ENCODE measurements at places on chromosomes 12 and 14.
A peak's percentile ranks its signal among the peaks of the same experiment; 100 is the strongest.

DNA sequence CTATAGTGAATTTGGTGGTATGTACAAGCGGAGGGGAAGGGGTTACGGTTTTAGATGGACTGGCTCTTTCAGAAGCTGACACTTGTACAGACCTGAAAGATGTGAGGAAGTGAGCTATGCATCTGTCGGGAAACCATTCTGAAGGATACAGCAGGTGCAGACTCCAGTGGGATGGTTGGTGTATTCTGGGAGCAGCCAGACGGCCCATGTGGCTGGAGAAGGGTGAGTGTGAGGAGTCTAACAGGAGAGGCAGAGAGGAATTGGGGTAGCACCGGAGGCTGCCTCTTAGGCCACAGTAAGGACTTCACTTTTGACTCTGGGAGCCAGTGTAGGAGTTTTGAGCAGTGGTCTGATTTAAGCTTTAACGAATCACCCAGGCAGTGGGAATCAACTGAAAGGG, 90.7 kb downstream of the APAF1 start:
- H3K4me3 ChIP-seq = no peak overlapping the region
- H3K27me3 ChIP-seq = no peaks in the 10 kb centered on the region
- H3K27ac ChIP-seq = no peak overlapping the region

- H3K36me3 ChIP-seq = peaks cover 39% of the 10 kb centered on the region
- H3K27me3 ChIP-seq = no peaks in the 10 kb centered on the region
- DNase-seq = no peak
- H3K27ac ChIP-seq = no peak overlapping the region
- no peak overlapping the region for H3K4me3 ChIP-seq
Measured at GRCh38 chr14:95471016-95471415, 45.4 kb downstream of the SYNE3 start.

GRCh38 chr14:44960646-44961045, 1.1 kb downstream of the KLHL28 start:
- no peaks in the 10 kb centered on the region for H3K36me3 ChIP-seq
- H3K4me3 ChIP-seq = peak overlapping the region; percentile 83
- peaks cover 39% of the 10 kb centered on the region for H3K4me1 ChIP-seq

GRCh38 chr12:94458877-94459727, 565 bp downstream of the CEP83 start:
- H3K4me3 ChIP-seq = peak overlapping the region; percentile 93
- peak overlapping the region; percentile 85 for H3K27ac ChIP-seq
- DNase-seq = no peak
- H3K27me3 ChIP-seq = no peaks in the 10 kb centered on the region
- H3K4me1 ChIP-seq = peaks cover 25% of the 10 kb centered on the region
- no peaks in the 10 kb centered on the region for H3K36me3 ChIP-seq

DNA sequence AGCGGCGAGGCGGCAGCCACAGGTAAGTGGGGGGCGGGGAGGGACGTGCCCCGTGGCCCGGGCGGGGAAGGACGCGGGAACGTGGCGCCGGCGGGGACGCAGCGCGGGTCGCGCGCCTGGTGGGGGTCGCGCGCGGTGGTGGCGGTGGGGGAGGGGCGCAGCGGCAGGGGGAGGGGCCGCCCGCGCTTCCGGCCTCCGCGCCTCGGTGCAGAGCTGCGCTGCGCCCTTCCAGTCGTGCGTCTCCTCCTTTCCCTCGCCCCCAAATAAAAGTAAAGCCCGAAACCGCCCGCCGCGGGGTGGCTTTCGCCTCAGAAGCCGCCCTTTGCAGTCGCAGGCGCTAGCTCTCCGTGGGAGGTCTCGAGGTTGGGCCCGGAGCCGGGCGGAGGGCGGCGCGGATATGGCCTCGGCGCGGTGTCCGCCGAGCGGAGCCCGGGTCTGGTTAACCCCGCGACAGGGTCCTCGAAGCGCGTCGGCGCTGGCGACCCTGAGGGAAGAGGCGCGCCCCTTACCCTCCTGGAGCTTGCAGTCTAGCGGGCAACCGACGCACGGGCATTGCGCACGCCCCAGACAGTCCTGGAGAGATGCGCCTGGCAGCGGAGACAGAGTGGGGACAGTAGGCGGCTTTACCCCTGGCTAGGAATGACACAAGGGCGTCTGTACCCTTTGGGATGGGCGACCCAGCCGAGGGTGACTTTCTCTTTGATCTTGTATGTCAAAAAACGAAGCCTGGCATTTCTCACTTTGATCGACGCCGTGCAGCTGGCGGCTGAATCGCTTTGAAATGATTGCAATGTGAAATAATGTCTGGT, 589 bp downstream of the ATF1 start:
- no peaks in the 10 kb centered on the region for H3K27me3 ChIP-seq
- peak overlapping the region; percentile 87 for H3K4me3 ChIP-seq
- peak overlapping the region; percentile 96 for H3K27ac ChIP-seq

- H3K4me3 ChIP-seq = no peak overlapping the region
- no peaks in the 10 kb centered on the region for H3K4me1 ChIP-seq
- DNase-seq = no peak
- no peaks in the 10 kb centered on the region for H3K36me3 ChIP-seq
- no peaks in the 10 kb centered on the region for H3K27me3 ChIP-seq
- H3K27ac ChIP-seq = no peak overlapping the region
Measured at GRCh38 chr12:108175310-108175709, 46.2 kb downstream of the WSCD2 start.

DNA sequence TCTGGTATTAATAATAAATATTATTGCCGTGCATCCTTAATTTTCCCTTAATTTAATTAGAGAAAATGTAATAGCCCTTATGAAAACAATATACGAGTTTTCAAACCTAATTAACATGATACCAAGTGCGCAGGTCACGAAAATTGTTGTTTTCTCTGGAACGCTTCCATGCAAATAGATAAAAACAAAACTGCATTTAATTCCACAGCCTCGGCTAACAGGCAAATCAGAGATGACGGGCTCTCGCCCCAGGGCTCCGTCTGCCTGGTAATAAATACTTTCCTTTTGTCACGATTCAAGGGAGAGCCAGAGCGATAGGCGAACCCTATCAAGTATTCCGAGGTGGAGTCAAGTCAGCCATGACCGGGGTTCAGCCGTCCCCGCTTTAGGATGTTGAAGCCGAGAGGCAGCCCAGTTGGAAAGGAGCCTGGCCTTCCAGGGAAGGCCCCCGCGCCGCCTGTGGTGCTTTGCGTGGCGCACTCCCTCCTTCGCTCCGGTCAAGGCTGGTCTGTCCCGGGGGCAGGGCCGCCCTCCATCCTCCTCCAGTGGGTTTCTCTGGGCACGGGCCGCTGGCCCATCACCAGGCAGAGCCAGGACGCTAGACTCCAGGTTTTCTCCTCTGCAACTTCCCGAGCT, 137.8 kb upstream of the GSC start:
- no peaks in the 10 kb centered on the region for H3K4me1 ChIP-seq
- no peaks in the 10 kb centered on the region for H3K36me3 ChIP-seq
- DNase-seq = no peak
- no peaks in the 10 kb centered on the region for H3K27me3 ChIP-seq
- no peak overlapping the region for H3K27ac ChIP-seq

DNA sequence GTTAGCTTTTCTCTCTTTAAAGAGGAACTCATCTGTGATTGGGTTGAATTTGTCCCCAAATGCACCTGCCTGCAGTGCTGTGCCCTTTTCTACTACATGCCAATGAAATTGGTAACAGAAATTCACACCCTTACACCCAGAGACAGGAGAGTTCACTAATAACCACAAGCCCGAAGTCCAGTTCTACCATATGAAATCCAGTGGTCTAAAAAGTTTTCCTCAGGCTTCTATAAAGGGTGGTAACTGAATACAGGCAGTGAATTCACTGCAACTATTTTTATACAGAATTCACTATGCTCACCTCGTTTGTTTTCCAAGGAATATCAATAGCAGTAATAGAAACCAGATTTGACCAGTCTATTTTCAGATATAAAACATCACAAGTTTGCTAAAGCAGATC, 31.5 kb upstream of the SOS2 start:
- no peaks in the 10 kb centered on the region for H3K4me1 ChIP-seq
- no peak overlapping the region for H3K27ac ChIP-seq
- no peak for DNase-seq

DNA sequence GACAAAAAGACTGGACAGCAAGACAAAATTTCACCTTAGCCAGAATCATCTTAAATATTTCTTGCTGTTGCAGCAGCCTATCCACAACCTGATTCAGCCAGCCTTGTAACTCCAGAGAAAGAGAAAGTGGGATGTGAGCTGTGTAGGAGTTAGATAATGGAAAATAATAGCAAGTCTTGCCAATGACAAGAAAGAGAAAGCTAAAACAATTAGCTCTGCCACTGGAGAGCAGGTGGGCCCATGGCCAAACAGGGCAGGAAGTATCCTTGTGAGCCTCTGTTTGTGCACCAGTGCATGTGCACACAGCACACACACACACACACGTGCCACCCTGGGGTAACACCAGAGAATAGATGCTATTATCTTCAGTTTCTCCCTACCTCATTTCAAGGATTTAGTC, 106.0 kb upstream of the CCDC196 start:
- H3K4me3 ChIP-seq = no peak overlapping the region
- H3K36me3 ChIP-seq = no peaks in the 10 kb centered on the region

DNA sequence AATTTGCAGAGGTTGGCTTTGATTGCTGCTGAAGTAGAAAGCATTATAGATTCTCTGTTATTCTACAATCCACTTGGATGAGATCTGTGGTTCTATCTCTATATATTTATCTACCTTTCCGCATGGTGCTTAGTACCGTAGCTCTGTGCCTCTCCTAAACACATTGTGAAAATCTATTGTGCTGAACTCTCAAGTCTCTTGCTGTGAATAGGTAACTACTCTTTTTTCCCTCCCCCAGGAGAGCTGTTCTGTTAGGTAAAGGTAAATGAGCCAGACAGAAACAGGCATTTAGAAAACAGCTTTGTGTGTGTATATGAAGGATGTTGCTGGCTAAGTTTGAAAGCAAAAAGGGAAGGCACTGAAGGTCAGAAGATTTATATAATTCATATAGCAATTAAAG, 112.6 kb downstream of the BRMS1L start:
- H3K4me1 ChIP-seq = no peaks in the 10 kb centered on the region
- H3K27me3 ChIP-seq = no peaks in the 10 kb centered on the region
- H3K36me3 ChIP-seq = no peaks in the 10 kb centered on the region
- H3K27ac ChIP-seq = no peak overlapping the region
- H3K4me3 ChIP-seq = no peak overlapping the region
- no peak for DNase-seq

DNA sequence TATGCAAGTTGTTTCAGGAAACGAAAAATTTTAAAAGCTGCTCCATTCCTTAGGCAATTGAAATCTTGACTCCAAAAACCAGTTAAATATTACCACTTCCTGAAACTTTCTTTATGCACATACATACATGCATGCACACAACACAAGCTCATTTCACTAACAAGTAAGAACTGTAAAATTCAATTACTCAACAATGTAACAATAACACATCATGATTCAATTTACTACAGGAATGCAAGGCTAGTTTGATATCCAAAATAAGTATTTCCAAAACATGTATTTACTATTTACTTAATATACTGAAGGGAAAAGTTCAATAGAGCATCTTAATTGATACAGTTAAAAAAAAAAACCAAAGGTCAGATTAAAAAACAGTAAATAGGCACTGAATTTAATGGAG, 19.6 kb downstream of the NAP1L1 start:
- no peak for DNase-seq
- no peaks in the 10 kb centered on the region for H3K4me1 ChIP-seq
- H3K27me3 ChIP-seq = no peaks in the 10 kb centered on the region

- H3K27me3 ChIP-seq = no peaks in the 10 kb centered on the region
- peak overlapping the region; percentile 97 for H3K4me3 ChIP-seq
- H3K36me3 ChIP-seq = no peaks in the 10 kb centered on the region
- DNase-seq = no peak
Measured at GRCh38 chr12:132954471-132955048, 1.5 kb downstream of the ZNF605 start.

GRCh38 chr14:38910092-38910491, 192.9 kb downstream of the SEC23A start:
- no peaks in the 10 kb centered on the region for H3K36me3 ChIP-seq
- H3K27me3 ChIP-seq = no peaks in the 10 kb centered on the region
- H3K4me3 ChIP-seq = no peak overlapping the region
- H3K27ac ChIP-seq = no peak overlapping the region

DNA sequence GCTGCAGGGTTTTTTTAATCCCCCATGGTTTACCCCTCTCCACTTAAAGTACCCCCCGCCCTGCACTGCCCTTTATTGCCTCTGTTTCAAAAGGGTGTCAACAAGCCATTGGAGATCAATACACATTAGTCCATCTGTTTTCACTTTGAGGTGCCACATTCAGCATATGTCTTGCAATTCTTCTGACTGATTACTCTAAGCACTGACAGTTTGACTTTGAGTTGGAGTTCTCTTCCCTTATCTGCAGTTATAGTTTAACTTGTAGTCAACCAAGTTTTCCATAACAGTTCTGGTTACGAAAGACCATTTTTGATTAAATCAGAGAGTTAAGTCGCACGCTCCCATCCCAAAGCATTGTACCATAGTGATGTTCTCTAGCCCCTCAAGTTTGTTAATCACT, 260.8 kb upstream of the TBX3 start:
- H3K4me1 ChIP-seq = no peaks in the 10 kb centered on the region
- no peak overlapping the region for H3K27ac ChIP-seq
- H3K4me3 ChIP-seq = no peak overlapping the region
- no peaks in the 10 kb centered on the region for H3K27me3 ChIP-seq

DNA sequence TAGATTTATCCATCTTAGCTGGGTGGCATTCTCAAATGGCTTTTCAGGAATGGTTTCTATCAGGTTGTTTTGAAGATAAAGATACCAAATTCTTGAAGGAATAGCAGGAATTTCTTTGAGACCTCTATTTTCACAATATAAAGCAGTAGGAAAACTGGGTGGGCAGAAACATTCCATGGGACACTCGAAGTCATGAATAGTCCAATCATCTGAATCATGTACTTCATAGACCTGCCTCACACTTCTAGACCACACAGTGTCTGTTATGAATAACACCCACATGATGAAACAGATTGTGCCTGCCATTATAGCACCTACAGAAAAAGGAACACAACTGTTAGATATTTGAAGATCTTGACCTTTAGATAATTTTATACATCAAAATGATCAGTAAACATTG, 1.8 kb downstream of the KERA start:
- no peak for DNase-seq
- H3K4me3 ChIP-seq = no peak overlapping the region
- H3K4me1 ChIP-seq = no peaks in the 10 kb centered on the region
- H3K36me3 ChIP-seq = no peaks in the 10 kb centered on the region
- H3K27ac ChIP-seq = no peak overlapping the region

DNA sequence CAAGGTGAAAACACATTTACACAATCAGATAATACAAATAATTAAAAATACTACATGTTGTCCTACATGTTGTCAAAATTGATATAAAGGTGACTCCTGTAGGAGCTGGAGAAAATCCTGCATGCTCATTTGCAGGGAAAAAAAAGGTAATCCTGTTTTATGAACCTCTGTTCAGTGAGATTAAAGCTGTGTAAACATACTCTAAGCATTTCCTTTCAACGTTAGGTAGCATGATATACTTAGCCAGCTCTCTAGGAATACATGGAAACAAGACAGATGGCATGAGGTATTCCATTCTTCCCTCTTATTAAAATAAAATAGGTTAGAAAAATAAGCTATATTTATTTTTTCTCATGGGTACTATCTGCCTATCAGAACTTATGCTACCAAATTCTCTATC, 635.7 kb upstream of the FLRT2 start:
- H3K27me3 ChIP-seq = no peaks in the 10 kb centered on the region
- no peaks in the 10 kb centered on the region for H3K4me1 ChIP-seq
- no peak overlapping the region for H3K4me3 ChIP-seq
- H3K36me3 ChIP-seq = no peaks in the 10 kb centered on the region
- H3K27ac ChIP-seq = no peak overlapping the region

- no peak for DNase-seq
- H3K27me3 ChIP-seq = no peaks in the 10 kb centered on the region
- H3K4me1 ChIP-seq = no peaks in the 10 kb centered on the region
- H3K4me3 ChIP-seq = no peak overlapping the region
Measured at GRCh38 chr12:6253278-6253677, 53.1 kb downstream of the CD9 start.
